ENCODE measurements at places on chromosomes 1 and 21. TPM values are rescaled to one million over a fixed set of nuclear protein-coding genes. Genes with fewer than 3 reads are reported as not detected.
A peak's percentile ranks its signal among the peaks of the same experiment; 100 is the strongest.

DNA sequence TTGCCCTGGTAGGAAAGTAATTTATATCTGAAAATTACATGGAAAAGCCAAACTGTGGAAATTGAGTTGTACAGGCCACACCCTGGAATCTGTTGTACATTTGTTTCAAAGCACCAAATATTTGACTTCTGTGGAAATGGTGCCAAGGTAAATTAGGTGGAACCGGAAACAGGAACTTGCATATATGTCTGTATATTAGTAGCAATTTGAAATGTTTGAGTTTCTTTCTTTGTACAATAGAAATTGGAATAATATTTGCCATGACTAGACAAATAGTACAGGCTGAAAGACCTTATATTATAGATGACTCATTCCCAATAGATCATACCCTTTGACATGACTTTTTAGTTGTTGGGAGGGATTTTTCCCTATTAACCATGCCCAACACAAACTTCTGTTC lies 10.5 kb upstream of the TAF1A start:
- DNase-seq = no peak

GRCh38 chr1:50720457-50721053 lies 239.5 kb downstream of the FAF1 start:
- DNase-seq = no peak

DNA sequence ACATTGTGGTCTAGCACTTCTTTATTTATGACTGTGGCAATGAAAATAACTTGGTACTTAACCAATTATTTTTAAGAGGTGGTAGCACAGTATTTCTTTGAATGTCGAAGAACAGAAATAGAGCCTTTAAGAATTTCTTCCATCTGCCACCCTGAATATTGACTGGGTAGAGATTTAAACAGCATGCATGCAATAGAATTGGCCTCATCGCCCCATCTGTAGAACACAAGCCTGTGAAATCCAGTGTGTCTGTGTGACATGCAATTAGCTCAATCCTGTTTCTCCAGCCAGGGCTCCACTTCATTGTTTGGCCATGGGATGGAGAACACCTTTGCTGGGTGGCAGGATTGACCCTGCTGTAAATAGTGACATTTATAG lies 17.1 kb upstream of the KLHDC8A start:
- DNase-seq = no peak

The SPRR3 gene
- total RNA-seq = not detected

GRCh38 chr1:54219688-54220003 lies 19.7 kb downstream of the MRPL37 start:
- no peak for DNase-seq

DNA sequence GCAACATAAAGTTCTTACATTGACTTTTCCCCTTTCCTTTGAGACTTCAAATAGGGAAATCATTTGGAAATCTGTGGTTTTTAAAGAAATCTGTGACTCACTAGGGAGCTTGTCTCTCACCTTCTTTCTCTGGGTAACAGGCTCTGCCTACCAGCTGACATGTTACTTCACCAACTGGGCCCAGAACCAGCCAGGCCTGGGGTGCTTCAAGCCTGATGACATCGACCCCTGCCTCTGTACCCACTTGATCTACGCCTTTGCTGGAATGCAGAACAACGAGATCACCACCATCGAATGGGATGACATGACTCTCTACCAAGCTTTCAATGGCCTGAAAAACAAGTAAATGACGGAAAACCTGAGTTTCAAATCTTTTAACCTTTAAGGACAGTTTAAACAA lies 9.2 kb upstream of the CHIA start:
- no peak for DNase-seq

GRCh38 chr1:178344513-178345091 lies 152.2 kb downstream of the CLEC20A start:
- DNase-seq = peak; percentile 48

DNA sequence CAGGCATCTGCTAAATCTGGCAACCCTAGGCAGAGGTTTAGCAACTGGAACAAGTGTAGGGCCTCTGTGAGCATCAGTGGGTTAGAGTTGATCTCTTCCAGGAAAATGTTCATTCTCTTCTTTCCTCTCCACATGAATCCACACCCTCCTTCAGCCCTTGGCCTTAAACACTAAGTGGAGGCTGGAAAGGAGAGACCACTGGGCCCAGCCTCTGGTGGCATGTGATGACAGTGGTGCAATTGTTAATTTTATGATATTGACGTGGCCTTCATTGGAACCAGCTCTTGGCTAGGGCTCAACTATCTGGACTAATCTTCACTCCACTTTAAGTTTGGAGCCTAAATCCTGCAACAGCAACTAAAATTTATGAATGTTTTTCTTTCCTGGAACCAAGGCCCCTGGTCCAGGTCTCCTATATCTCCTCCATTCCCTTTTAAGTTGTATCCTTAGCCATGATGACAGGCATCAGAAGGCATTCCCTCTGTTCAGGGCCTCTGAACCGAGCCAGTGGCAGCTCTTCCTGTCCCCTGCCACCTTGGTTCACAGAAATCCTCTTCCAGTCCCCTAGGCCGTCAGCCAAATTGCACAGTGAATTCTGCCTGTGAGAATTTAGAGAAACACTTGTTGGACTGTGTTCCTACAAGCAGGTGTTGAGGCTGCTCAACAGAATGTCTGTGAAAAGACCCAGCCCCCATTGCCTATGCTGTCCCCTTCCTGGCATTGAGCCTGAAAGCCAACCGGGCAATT lies 132.2 kb downstream of the PSMG1 start:
- DNase-seq = no peak

The POU3F1 gene
- total RNA-seq = 0.08 TPM

GRCh38 chr1:64516301-64516700 lies 46.4 kb downstream of the CACHD1 start:
- DNase-seq = no peak

DNA sequence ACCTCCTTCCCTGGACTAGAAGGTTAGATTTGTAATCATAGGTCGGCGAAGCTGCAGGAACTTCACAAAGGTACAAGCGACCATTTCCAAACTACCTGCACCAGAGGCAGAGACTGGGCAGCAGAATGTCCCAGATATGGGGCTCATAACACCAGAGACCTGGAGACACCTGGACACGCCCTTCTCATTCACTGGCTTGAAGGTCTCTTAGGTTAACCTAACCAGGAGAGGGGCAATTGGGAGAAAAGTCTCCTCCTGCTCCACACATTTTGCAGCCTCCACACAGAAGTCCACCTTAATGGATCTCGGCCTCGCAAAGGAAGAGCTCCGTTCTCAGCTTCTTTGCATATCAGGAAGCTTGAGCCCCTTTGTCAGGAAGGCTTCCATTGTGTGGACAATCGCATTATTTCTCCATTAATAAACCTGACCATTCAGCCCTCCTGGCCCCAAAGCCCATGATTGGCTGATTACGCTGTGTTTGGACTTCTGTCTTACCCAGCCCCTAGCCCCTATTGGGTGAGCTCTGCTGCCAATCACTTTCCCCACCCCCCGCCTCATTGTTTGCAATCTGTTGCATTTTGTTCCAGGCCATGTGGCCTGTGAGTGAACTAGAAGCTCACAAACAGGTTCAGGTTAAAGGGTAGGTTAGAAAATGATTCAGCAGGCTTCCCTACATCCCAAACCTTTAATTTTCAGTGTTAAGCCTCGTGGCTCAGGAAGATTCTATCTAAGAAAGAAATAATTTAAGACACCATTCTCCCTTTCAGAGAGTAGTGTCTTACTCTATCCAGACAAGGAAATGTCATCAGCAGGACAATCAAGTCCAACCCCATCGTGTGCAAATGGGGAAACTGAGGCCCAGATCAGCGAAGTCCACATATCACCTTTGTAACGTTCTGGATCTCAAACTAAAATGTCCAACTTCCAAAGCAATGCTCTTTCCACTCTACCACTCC lies 2.8 kb downstream of the MYCL start:
- no peak for DNase-seq

- no peak for DNase-seq
Observed at GRCh38 chr1:56068210-56068609, 511.2 kb downstream of the PLPP3 start.

DNA sequence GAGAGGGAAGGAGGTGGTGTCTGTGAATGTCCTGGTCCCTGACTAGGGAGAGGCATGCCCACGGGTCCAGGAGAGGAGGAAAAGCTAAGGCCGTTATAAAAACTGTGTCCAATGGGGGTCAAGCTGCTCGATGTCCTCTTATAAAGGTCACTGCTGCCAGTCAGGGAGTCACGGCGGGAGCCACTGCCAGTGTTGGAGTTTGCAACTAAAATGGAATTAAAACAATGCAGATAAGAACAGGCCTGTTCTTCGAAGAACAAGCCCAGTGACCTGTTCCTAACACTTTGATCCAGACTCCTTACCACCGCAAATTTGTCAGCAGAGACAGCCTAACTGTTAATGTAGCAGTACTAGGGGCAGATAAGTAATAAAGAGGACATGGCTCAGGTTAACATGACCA lies 56.1 kb upstream of the SDC3 start:
- no peak for DNase-seq

The RLF gene
- total RNA-seq = 14.0 TPM

The NHLH1 gene
- 0.08 TPM for total RNA-seq

- peak; percentile 94 for DNase-seq
Observed at GRCh38 chr21:42097860-42098454, 26.8 kb downstream of the UMODL1 start.

The BSND gene
- not detected for total RNA-seq

- no peak for DNase-seq
Observed at GRCh38 chr1:9169601-9170137, 40.8 kb upstream of the GPR157 start.

The MYBPH gene
- not detected for total RNA-seq

The AGT gene
- 4.7 TPM for total RNA-seq

The PIK3C2B gene
- 2.8 TPM for total RNA-seq

DNA sequence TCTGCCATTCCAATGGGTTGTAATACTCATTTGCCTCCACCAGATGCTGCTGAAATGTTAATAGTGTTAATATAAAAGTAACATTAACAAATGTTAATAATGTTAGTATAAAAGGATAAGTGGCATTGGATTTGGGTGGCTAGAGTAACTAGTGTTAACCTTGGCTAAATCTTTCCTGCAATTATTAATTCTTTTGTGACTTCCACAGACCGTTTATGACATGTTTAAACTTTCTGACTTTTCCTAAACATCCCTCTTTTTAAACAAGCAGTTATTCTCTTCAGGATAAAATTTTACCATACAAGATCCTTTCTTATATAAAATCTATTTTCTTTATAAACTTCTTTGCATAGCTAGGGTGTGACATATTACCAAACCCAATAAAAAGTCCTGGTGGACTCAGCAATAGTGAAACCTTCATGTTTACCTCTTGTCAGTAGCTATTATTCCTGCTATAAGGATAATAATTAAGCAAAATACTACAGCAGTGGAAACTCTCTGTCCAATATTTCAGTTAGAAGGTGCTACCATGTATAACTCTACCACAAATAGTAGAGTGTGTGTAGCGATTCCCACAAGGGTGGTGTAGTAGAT lies 41.5 kb downstream of the CCDC30 start:
- DNase-seq = no peak

- no peak for DNase-seq
Observed at GRCh38 chr21:34336756-34337391, 26.9 kb upstream of the KCNE2 start.

The ERRFI1 gene
- 61.5 TPM for total RNA-seq

The SLC5A9 gene
- not detected for total RNA-seq

The PLA2G2D gene
- not detected for total RNA-seq

GRCh38 chr1:229410370-229410691 lies 23.6 kb downstream of the ACTA1 start:
- DNase-seq = no peak

The SH3BGR gene
- 6.9 TPM for total RNA-seq

The RAVER2 gene
- total RNA-seq = 11.8 TPM

- DNase-seq = no peak
Observed at GRCh38 chr1:32247983-32248889, 1.2 kb downstream of the FAM167B start.

GRCh38 chr1:207742850-207743555 lies 8.9 kb upstream of the CD46 start:
- DNase-seq = no peak

The EFHD2 gene
- total RNA-seq = 54.6 TPM

The ATP1A2 gene
- total RNA-seq = 0.07 TPM

GRCh38 chr21:39673163-39673562 lies 60.4 kb downstream of the B3GALT5 start:
- DNase-seq = no peak

GRCh38 chr1:15680131-15680530 lies 4.0 kb upstream of the PLEKHM2 start:
- DNase-seq = peak; percentile 53

DNA sequence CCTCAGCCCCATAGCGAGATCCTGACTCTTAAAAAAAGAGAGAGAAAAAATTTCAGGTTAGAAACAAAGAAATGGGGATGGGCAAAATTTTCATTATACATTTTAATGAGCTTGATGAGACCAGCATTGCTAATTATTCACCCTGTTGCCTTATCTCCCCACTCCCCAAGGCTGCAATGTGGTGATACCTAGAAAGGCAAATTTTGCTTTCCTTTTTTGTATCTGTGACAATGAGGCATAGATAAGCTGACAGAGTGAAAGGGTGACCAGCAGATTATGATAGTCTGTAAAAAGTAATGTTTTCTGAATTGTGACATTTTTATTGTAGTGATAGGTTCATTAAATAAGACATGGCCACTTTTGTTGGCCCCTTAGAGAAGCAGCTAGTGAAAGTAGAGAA lies 12.9 kb downstream of the SRRM1 start:
- DNase-seq = no peak

DNA sequence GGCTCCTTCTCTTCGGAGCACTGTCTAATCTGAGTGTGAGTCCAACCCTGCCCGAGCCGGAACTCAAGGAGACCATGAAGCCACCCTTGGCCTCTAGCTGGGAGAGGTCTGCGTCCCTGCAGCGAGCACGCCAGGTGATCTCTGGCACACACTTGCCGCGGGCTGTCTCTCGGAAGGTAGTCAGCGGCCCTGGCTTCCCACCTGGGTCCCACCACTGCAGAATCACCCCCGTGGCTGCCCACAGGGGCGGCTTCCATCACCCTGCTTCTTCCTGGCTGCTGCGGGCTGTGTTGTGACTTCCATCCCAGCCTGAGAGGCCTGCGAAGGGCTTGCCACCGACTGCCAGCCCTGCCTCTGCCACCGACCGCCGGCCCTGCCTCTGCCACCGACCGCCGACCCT lies 17.0 kb downstream of the FAAP20 start:
- no peak for DNase-seq

DNA sequence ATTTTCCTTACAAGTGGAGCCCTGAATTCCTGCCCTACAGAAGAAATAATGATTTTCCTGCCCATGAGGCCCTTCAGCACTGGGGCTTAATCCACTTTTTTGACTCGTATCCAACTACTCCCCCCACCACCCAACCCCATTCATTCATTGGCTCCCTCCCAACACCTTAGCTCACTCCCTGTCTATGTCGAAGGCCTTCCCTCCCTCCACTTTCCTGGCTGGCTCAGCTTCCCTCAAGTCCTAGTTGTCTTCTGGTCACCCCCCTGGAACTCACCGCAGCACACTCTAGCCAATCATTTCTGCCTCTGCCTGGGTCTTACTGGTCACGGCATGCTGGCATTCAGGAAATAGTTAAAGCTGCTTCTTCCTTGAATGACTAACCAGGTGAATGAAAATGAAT lies 118.9 kb downstream of the PGBD5 start:
- peak; percentile 31 for DNase-seq
